NT2/D1 (cell line): ENCODE measurements at places on chromosomes 1 and 21.

- no peak for DNase-seq
Measured at GRCh38 chr1:91570120-91570448, 69.4 kb downstream of the CDC7 start.

DNA sequence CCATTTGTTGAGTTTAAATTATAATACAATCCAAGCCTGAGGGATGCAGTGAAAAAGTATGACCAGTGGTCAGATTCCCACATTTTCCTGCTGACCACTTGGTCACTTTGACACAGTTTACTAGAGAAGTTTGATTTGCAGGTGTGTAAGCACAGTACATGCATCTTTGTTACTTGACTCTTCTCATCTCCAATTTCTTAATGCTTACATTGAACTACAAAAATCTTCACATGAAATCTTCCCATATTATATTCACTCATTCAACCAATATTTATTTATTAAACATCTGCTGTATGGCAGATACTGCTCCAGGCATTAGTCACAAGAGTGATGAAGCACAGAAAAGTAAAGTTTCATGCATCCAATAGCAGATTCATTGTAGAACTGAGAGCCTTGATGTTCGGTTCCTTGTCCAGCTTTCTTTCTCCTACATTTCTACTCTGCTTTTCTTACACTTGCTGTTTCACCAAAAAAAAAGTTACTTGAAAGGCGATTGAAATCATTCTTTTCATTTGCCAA lies 211.7 kb downstream of the NFIA start:
- DNase-seq: no peak

GRCh38 chr1:202250982-202251381 lies 57.4 kb downstream of the LGR6 start:
- no peak for DNase-seq

GRCh38 chr1:46298387-46298786 lies 5.0 kb downstream of the LRRC41 start:
- no peak for DNase-seq

GRCh38 chr1:111164151-111164550 lies 24.1 kb downstream of the CEPT1 start:
- no peak for DNase-seq

DNA sequence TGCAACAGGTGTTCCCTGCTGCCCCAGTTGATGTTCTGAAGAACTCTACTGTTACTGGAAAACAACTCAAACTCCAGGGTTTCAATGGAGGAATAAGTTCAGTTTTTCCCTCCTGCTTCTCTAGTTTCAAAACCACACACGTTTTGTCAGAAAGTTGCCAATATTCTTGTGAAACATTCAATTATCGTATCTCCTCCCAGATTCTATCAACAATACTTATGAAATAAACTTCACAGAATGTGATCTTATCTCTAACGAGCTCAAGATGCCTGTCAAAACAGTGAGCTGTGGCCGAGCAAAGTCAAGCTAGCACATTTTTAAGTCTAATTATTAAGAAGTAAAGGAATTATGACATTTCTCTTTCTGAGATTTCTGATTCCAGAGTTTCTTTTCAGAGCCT lies 4.7 kb downstream of the OR2B11 start:
- DNase-seq: no peak

DNA sequence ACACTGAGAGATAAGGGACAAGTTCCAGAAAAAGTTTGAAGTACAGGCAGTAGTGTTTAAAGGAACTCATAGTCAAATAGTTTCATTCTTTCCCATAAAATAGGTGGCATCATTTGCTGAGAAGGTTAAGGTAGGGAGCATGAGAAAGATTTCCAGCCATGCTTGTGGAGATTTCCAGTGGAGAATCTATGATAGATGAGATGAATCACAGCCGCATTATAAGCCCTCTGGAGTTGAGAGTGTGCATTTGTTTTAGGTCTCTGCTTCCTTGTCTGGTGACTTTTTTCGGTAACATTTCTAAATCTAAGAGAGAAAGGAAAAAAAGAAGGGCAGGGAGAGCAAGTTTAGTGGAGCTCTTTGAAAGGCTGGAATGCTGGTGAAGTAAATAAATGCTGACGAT lies 108.7 kb downstream of the DISP1 start:
- DNase-seq: no peak

DNA sequence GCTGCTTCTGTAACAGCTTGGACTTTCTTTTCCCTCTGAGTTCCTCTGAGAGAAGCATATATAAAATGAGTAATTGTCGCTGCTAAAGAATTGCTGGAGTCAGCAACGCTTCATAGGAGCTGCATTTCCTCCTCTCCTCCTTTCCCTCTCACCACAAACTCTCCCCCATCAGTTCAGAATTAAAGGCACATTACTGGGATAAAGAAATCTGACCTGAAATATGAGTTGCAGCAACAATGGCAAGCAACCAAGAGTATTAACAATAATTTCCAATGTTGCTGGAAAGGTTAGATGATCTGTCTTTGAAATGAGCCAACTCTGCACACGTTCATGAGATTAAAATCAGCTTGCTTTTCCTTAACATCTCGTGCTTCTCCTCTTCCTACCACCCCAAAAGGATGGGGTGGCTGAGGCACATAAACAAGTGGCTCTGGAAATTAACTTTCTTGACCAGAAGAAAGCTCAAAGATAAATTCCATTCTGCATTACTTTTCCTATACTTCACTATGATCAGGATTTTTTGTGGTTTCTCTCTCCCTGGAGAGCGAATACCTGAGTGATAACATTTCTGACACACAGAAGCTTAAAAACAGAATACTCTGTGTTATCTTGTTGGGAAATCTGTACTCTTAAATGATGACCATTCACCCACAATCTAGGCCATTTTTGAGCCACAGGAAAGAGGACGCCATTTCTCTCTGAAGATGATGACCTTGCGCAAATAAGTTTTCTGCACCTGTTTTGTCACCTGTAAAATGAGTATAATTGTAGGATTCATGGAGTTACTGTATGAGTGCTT lies 90.2 kb downstream of the TGFBR3 start:
- no peak for DNase-seq

- DNase-seq: no peak
Measured at GRCh38 chr1:18668046-18668445, 37.4 kb downstream of the PAX7 start.

DNA sequence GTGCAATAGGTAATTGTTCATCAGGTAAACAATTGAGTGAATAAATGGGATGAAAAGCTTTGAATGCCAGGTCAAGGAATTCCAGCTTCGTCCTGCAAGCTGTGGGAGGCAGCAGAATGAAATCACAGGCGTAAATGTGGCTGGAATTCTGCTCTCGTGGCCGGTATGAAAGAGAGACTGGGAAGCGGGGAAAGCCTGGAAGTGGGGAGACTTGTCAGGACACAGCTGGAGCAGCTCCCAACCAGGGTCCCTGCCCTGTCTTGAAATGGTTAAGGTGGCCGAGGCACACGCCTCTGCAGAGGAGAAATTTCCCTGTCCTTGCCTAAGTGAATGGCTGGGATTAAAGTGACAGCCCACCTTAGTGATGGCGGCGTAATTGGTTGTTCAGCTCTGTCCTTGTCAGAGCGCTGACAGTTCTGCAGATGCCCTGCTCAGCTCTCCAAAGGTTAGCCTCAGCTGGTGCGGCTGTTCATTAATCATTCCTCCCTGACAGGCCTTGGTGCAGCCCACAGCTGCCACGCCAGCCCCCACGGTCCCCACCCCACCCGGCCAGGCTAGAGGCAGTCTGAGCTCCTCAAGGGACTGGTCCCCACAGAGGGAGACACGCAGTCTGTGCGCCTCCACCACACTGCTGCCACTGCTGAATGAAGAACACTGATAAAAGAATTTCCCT lies 398.3 kb upstream of the POU3F1 start:
- DNase-seq: no peak

DNA sequence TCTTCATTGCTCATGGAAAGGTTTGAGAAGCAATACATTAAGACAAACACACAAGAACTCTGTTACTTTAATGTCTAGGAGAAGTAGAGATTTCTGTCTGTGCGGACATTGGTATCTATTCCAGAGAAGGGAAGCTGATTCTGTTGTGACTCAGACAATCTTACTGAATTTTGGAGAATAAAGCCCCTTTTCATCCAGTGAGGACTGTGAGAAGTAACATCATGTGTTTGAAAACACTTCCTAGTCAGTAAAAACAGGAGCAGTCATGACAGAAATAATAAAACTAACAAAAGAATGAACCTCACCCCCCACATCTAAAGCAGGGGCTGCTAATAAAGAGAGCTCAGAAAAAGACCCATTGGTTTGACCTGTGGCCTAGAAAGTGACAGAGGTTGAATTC lies 46.6 kb downstream of the NEK7 start:
- DNase-seq: no peak

- peak; percentile 67 for DNase-seq
Measured at GRCh38 chr1:158185770-158186169, 5.1 kb downstream of the CD1D start.

- DNase-seq: no peak
Measured at GRCh38 chr1:174358786-174359453, 88.8 kb upstream of the GPR52 start.

GRCh38 chr1:204240233-204240632 lies 26.4 kb upstream of the GOLT1A start:
- no peak for DNase-seq

DNA sequence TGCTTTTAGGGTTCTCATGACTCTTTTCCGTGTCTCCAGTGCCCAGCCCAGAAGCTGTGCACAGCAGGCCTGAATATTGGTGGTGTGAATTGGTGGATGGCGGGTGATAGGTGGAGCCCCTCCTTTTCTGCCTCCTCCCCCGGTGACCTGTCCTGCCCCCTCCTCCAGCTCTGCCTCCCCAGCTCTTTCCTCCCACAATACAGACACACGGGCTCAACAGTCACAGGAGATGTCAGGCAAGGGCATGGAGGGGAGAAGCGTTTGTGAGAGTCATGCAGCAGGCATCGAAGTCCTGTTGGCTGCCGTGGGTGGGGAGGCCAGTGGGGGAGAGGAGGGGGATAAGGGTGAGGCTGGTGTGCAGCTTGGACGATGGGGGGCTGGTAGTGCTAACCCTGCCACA lies 17.3 kb upstream of the TTC4 start:
- no peak for DNase-seq

- DNase-seq: no peak
Measured at GRCh38 chr21:29005696-29006095, 13.0 kb upstream of the LTN1 start.

- DNase-seq: no peak
Measured at GRCh38 chr1:231364192-231364591, 26.1 kb downstream of the SPRTN start.

DNA sequence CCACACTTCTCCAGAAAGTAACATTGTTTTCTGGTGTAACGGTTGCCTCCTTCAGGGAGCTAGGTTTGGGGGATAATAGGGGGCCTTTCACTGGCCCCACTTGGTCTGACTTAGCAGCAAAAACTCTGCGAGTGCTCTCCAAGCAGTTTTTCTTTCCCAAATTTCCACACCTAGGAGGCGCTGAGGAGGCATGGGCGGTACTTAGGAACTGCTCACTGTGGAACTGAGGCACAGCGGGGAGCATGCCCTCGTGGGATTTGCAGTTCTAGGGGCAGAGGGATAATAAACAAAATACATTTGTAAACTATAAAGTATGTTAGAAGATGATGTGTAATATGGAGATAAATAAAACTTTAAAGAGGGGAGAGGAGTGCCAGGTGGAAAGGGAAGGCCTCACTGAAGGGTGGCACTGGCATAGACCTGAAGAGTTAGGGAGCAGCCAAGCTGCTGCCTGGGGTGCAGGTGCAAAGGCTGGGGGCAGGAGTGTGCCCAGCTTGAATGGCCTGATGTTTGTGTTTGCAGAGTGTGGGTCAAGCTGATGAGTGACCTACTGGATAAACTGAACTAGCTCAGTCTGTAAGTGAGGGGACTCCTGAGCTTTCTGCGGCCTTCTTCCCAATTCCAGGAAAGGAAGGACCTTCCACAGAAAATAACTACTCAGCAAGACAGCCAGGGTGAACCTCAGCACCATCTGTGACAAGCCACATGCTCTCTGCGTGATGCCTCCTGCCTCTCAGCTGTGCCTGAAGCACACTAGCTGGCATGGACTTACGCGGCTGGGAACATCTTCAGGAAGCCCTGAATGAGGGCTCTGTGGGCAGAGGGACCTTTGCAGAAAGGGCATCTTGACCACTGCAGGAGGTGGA lies 1.9 kb downstream of the EPHX1 start:
- no peak for DNase-seq

DNA sequence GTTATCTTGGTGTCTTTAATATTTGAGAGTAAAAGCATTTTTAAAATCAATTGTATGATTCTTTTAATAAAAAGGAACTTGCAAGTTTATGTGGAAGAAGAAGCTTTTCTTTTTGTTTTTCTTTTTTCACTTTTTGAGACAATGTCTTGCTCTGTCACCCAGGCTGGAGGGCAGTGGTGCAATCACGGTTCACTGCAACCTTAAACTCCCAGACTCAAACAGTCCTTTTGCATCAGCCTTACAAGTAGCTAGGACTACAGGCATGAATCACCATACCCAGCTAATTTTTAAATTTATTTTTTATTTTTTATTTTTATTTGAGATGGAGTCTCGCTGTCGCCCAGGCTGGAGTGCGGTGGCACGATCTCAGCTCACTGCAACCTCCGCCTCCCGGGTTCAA lies 34.1 kb downstream of the CMPK1 start:
- DNase-seq: no peak

GRCh38 chr1:60573121-60573520 lies 499.6 kb upstream of the C1orf87 start:
- no peak for DNase-seq

- DNase-seq: no peak
Measured at GRCh38 chr1:116374353-116375147, 1.5 kb downstream of the ATP1A1 start.

DNA sequence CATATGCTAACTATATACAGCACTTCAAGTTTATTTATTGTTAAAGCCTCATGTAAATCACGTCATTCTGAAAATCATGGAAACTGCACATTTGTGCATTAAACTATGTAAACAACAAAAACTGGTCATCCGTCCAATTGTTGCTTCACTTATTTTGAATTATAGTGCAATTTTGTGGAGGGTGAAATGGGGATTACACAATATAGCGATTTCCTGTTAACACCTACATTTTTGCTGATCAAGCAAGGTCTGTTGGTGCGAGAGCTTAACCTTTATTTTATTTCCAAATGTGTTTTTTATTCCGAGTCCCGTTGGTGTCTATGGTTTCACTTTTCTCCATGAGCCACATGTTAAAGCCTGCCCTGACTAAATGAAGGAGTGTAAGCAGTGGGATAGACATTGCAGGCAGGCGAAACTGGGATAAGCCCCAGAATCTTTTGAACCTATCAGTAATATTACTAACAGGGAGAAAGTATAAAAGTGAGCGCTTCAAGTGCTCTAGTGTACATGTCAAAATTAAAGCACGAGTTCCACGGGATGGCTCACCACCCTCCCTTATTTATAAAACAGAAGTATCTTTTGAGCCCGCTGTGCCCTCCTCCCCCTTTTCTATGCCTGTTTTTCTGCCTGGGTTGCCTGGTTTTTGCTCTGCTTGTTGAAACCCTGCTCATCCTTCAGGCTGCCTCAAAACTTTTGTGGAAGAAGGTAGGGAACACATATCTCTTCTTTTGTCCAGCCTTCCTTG lies 120.7 kb downstream of the NFIA start:
- DNase-seq: no peak
